ENCODE measurements at places on chromosomes 3 and 15. TPM values are rescaled to one million over a fixed set of nuclear protein-coding genes. Genes with fewer than 3 reads are reported as not detected.

DNA sequence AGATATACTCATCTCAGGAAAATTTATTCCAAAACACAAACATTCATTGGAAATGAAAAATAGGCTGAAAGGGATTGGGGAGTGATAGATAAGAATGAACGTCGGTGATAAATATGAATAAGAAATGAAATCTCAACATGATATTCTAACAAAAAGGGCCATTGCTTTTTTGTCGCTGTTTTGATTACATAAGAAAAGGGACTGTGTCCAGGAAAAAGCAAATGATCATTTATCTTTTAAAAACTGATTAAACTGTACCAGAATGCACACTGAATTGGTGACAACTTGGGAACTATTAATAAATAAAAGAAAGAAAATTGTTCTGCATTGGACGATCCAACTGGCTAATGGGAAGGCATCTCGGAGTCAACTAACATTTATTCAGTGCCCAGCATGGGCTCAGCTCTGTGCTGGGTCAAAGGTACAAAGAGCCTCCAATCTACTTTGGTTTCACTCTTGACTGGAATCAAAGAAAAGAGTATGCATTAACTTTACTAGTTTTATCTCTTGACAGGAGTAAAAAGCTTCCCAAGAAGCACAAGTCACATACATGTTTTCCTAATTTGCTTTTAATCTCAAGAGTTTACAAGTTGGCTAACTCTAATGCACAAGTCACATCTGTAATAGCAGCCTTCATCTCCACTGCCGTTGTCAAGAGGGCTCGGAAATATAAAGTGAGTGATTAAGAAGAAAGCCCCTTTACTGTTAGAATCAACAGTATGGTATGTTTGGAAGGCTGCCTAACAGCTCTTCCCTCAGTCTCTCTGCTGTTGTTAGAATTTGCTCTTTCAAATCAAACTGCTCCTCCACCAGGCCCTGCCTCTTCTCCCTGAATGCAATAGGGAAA lies 280.0 kb downstream of the IGSF11 start:
- no peak for DNase-seq

GRCh38 chr3:16251316-16252085 lies 13.2 kb downstream of the DPH3 start:
- DNase-seq: no peak

DNA sequence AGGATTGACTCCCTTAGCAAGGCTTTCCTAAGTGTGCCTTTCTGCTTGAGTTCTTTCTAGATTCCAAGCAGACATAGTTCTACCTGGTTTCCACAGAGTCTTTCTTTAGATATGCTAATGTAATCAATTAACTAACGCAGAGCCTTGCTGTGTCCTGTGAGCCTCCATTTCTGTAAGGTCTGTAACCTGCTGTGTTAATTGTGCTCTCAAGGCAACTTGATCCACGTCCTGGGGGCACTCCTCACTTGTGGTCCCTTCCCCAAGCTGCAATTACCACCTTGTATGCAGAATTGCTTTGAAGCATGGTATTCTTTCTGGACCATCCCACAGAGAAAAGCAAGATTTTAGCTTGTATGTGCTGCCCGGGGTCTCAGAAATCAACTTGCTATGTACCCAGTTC lies 29.5 kb upstream of the THSD4 start:
- no peak for DNase-seq

GRCh38 chr3:190345027-190345821 lies 23.0 kb upstream of the CLDN1 start:
- DNase-seq: peak; percentile 70

Gene PPP2R3A
- total RNA-seq: 7.5 TPM

Gene ELL3
- total RNA-seq: 2.8 TPM

Gene GRAMD2A
- total RNA-seq: 0.14 TPM

Gene C3orf70
- 0.42 TPM for total RNA-seq

Measured in pulmonary artery endothelial cell (primary cell).